ENCODE measurements at places on chromosomes 7 and 10.

GRCh38 chr7:155234158-155234492, 63.6 kb upstream of the INSIG1 start:
- no peak overlapping the region for H3K4me3 ChIP-seq
- no peak overlapping the region for H3K27ac ChIP-seq
- no peak for DNase-seq
- peaks cover 6% of the 10 kb centered on the region for H3K27me3 ChIP-seq
- no peaks in the 10 kb centered on the region for H3K4me1 ChIP-seq

- no peak overlapping the region for H3K4me3 ChIP-seq
- peaks cover 6% of the 10 kb centered on the region for H3K27me3 ChIP-seq
- no peaks in the 10 kb centered on the region for H3K36me3 ChIP-seq
- H3K27ac ChIP-seq = no peak overlapping the region
Observed at GRCh38 chr7:92682330-92682729, 92.1 kb upstream of the FAM133B start.

GRCh38 chr10:116353817-116354216, 29.6 kb downstream of the CCDC172 start:
- no peaks in the 10 kb centered on the region for H3K36me3 ChIP-seq
- H3K4me1 ChIP-seq = no peaks in the 10 kb centered on the region
- no peak overlapping the region for H3K4me3 ChIP-seq
- H3K27ac ChIP-seq = no peak overlapping the region
- no peak for DNase-seq

DNA sequence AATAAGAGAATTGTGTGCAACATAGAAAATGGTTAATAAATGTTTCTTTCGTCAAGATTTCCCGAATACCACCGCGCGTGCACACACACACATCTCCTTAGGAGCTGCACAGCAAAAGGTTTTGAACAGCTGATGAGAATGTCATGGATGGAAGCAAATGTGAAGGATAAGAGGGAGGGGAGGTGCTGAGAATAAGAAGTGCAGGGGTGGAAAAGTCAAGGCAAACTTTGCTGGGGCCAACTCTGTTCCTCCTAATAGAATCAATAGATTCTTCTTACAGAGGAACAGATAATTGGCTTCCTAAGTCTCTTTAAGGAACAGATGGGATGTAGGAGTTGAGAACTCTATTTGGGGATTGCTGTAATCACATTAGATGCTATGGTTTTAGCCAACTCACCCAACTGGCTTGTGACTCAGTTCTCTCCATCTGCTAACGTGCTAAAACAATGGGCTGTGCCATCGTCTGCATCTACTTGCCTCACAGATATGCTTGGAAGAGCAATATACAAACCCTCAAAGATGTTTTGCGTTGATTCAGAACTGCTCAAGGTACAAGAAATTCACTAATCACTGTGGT, 408.2 kb upstream of the CELF2 start:
- no peak overlapping the region for H3K4me3 ChIP-seq
- H3K4me1 ChIP-seq = no peaks in the 10 kb centered on the region
- DNase-seq = no peak
- no peak overlapping the region for H3K27ac ChIP-seq
- no peaks in the 10 kb centered on the region for H3K27me3 ChIP-seq
- H3K36me3 ChIP-seq = no peaks in the 10 kb centered on the region

DNA sequence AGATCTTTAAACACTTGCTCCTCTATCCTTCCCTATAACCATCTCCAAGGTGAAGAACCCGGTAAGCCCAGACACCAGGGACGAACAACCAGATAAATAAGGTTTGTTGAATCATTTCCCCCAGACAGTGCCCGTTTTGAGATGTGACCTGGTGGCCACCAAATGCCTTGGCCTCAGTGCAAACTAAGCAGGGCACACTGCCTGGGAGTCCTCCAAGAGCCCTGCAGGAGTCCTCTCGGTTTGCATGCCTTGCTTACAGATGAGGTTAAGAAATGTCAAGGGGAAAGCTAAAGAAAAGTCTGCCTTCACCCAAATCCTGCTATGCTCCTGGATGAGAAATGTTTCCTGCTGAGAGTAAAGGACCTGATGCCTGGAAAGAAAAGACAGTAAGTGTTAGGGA, 31.6 kb downstream of the SLIT1 start:
- no peak for DNase-seq
- H3K36me3 ChIP-seq = no peaks in the 10 kb centered on the region
- H3K27me3 ChIP-seq = no peaks in the 10 kb centered on the region
- no peak overlapping the region for H3K4me3 ChIP-seq
- H3K27ac ChIP-seq = no peak overlapping the region

DNA sequence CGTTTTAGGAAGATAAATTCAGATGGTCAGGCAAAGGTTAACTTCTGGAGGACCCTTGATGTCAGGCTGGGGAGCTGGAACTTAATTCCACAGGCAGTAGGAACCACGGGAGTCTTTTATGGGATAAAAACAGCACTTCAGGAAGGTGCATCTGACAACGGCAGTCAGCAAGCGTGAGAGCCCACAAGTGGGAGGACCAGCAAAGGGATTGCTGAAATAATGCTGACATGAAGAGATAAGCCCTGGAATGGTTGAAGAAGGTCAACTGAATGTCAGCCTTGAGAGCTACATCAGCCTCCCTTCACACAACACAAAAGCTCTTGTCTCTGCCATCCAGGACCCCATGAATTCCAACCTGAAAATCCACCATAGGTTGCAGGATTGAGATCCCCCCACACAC, 138.8 kb downstream of the SORCS1 start:
- no peaks in the 10 kb centered on the region for H3K36me3 ChIP-seq
- H3K4me3 ChIP-seq = no peak overlapping the region
- H3K27me3 ChIP-seq = no peaks in the 10 kb centered on the region
- peaks cover 4% of the 10 kb centered on the region for H3K4me1 ChIP-seq
- no peak overlapping the region for H3K27ac ChIP-seq
- no peak for DNase-seq

GRCh38 chr7:15805891-15806290, 119.4 kb upstream of the MEOX2 start:
- no peak for DNase-seq
- peaks cover 9% of the 10 kb centered on the region for H3K4me1 ChIP-seq
- no peak overlapping the region for H3K27ac ChIP-seq
- no peak overlapping the region for H3K4me3 ChIP-seq

DNA sequence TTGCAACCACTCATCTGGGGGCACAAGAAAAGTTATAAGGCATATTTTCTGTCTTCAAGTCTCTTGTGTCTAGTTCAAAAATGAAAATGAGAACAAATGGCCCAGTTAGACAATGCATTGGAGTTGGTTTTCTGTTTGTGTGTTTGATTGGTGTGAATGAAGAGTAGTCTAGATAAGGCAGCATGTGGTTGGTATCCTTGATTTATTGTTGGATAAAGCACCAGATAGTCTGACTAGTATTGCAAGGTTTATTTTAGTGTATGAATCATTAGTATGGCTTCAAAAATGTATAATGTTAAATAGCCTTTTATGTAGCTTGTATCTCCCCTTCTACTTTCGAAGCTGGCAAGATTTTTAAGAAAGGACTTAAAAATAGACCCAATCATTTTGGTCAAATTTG, 237.3 kb downstream of the CDK14 start:
- peaks cover 2% of the 10 kb centered on the region for H3K27me3 ChIP-seq
- no peak overlapping the region for H3K27ac ChIP-seq
- H3K4me3 ChIP-seq = no peak overlapping the region
- H3K4me1 ChIP-seq = peaks cover 7% of the 10 kb centered on the region
- H3K36me3 ChIP-seq = peaks cover 18% of the 10 kb centered on the region

DNA sequence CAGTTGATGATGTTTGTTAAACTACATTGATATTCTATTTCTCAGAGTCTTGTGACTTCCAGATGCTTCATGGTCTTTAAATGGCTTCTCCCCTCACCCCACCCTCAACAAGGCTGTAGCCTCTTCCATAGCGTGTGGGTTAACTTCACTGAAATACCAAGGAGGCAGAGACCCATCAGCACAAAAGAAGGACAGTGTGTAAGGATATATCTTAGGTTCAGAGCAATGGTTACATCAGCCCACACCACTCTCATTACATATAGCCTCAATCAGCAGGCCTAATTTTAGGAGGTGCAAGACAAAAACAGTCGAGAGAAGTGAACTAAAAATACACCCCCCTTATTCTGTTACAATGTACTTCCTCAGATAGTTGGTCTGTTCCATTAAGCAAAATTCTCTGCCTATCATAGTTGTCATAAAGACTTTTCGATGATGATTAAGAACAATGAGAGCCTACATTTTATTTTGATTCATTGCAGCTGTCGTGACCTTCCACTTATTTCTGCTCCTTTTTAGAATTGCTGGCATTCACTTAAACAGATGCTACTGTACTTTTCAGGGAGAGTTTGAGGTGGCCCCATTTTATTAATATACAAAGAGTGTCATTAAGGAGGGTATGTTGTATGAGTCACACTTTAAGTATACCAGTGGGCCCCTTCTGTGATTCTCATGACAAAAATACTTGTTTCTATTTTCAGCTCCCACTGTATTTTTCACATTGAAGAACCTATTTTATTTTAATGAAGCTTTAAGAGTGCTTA, 52.1 kb downstream of the WIPF3 start:
- no peak overlapping the region for H3K27ac ChIP-seq
- peaks cover 7% of the 10 kb centered on the region for H3K4me1 ChIP-seq
- H3K27me3 ChIP-seq = no peaks in the 10 kb centered on the region
- no peaks in the 10 kb centered on the region for H3K36me3 ChIP-seq
- no peak overlapping the region for H3K4me3 ChIP-seq

DNA sequence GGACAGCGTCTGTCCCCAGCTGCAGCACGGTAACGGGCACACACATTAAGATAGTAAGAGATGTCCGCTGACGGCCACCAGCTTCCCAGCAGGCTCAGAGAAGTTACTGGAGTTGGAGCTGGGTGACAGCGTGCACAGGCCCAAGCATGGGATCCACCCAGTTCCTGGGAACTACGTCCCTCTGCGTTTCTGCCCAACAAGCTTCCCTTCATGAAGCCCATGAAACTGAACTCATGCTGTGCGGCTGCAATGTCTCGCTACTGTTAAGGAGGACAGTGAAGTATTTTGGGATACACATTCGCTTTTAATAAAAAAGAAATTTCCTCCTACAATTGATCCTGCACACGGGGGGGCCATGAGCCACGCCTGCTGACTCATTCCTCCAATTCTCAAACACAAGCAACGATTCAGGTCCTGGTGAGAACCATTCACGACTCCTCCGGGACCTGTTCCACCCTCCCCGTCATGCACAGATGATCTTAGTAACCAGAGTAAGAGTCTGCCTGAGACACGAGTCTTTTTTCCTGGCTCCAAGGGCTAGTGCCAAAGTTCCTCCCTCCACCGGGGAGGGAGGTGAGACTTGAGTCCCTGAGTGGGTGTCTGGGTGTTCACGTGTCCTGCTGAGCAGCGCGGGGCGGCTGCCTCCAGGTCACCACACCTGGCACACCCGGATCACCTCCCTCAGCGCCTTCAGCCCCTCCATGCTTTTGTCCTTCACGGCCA, 2.6 kb downstream of the PSMG3 start:
- no peaks in the 10 kb centered on the region for H3K36me3 ChIP-seq
- H3K4me3 ChIP-seq = no peak overlapping the region
- peaks cover 7% of the 10 kb centered on the region for H3K4me1 ChIP-seq
- no peak overlapping the region for H3K27ac ChIP-seq

- no peaks in the 10 kb centered on the region for H3K4me1 ChIP-seq
- no peak for DNase-seq
- no peak overlapping the region for H3K4me3 ChIP-seq
- no peak overlapping the region for H3K27ac ChIP-seq
- H3K27me3 ChIP-seq = no peaks in the 10 kb centered on the region
Observed at GRCh38 chr10:78659598-78659967, 409.2 kb upstream of the ZMIZ1 start.

DNA sequence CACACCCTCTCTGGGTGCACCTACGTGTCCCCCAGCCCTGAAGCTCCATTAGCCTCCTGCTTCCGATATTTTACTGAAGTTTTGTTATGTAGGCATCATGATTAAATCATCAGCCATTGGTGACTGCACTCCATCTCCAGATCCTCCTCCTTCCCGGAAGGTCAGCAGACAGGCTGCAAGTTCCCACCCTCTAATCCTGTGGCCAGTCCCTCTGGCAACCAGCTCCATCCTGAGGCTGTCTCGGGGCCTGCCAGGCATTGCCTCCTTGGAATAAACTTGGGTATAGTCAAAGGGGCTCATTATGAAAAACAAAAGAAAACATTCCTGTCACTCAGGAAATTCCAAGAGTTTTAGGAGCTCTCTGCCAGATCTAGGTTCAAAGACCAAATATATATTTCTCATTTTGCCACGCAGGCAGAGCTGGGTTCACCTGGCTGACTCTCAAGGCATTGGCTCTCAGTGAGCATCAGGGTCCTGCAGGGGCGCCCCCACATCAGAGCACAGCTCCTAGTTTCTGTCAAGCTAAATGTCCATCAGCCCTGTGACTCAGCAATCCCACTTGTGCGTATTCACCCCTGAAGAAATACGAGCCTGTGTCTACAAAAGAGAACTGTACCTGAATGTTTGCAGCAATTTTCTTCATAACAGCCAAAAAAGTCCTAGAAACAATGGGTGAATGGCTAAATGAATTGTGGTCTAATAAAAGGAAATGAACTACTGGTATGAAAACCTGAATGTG, 27.4 kb upstream of the TMEM72 start:
- H3K36me3 ChIP-seq = no peaks in the 10 kb centered on the region
- H3K4me3 ChIP-seq = no peak overlapping the region
- DNase-seq = no peak
- peak overlapping the region; percentile 25 for H3K27ac ChIP-seq

DNA sequence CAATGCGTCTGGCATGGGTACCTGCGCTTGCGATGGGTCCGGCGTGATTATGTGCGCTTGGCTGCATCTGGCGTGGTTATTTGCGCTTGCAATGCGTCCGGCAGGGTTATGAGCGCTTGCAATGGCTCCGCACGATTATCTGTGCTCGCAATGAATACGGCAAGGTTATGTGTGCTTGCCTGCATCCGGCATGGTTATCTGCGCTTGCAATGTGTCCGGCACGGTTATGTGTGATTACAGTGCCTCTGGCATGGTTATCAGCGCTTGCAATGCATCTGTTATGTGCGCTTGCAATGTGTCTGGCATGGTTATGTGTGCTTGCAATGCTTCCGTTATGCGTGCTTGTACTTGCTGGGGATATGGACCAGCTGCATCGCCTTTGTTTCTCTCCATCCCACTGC, 37.7 kb downstream of the RBAK start:
- H3K27me3 ChIP-seq = peaks cover 11% of the 10 kb centered on the region
- no peaks in the 10 kb centered on the region for H3K4me1 ChIP-seq
- DNase-seq = no peak
- no peak overlapping the region for H3K4me3 ChIP-seq
- H3K27ac ChIP-seq = no peak overlapping the region

- no peak overlapping the region for H3K27ac ChIP-seq
- no peak for DNase-seq
- H3K36me3 ChIP-seq = no peaks in the 10 kb centered on the region
- peaks cover 38% of the 10 kb centered on the region for H3K4me1 ChIP-seq
Observed at GRCh38 chr7:42070068-42070467, 166.9 kb downstream of the GLI3 start.

- H3K36me3 ChIP-seq = no peaks in the 10 kb centered on the region
- no peak overlapping the region for H3K4me3 ChIP-seq
- no peak for DNase-seq
- H3K4me1 ChIP-seq = peaks cover 8% of the 10 kb centered on the region
- no peak overlapping the region for H3K27ac ChIP-seq
Observed at GRCh38 chr10:47277352-47278151, 22.4 kb upstream of the GDF10 start.

Measured in endothelial cell (in vitro differentiated cells).